Activated naive CD8-positive, alpha-beta T cell treated with anti-CD3 and anti-CD28 coated beads for 36 hours (primary cell): ENCODE measurements at places on chromosomes 6 and 20. TPM values are rescaled to one million over a fixed set of nuclear protein-coding genes. Genes with fewer than 3 reads are reported as not detected.

- H3K4me3 ChIP-seq, result no peak overlapping the region
- H3K27ac ChIP-seq, result no peak overlapping the region
- peaks cover 13% of the 10 kb centered on the region for H3K27me3 ChIP-seq
Observed at GRCh38 chr20:57040924-57041323, 225.5 kb downstream of the BMP7 start.

Gene SLC26A8
- not detected for total RNA-seq

Gene GPR6
- total RNA-seq, result not detected

- no peak for DNase-seq
- peaks cover 31% of the 10 kb centered on the region for H3K4me1 ChIP-seq
- no peak overlapping the region for H3K27ac ChIP-seq
- no peak overlapping the region for H3K4me3 ChIP-seq
- no peaks in the 10 kb centered on the region for H3K27me3 ChIP-seq
- peaks cover 34% of the 10 kb centered on the region for H3K36me3 ChIP-seq
Observed at GRCh38 chr20:37298190-37298939, 8.9 kb downstream of the MANBAL start.

DNA sequence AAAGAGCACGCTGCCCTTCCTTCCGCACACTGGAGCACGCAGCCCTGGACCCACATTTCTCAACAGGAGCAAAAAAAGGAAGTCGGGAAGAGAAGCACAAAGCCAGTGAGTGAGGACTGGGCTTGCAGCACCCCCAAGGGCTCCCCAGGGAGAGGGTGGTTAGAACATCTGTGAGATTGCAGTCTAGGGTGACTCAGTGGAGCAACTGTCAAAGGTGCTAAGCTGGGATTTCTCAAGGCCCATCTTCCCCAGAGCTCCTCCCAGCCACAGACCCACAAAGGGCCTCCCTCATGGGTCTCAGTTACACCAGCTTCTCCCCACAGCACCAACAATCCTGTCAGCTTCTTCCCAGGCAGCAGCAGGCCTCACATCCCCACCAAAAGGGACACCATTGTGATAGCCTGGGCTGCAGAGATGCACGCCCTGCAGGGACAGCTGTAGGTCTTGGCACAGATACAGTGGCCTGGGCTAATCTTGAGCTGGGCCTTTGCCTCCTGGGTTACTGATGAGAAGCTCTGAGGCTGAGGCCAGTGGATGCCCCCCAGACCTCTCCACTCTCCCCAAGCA lies 39.6 kb upstream of the CD93 start:
- no peak overlapping the region for H3K4me3 ChIP-seq
- H3K27ac ChIP-seq, result no peak overlapping the region
- no peaks in the 10 kb centered on the region for H3K36me3 ChIP-seq
- no peaks in the 10 kb centered on the region for H3K27me3 ChIP-seq

Gene IL17F
- total RNA-seq, result not detected

GRCh38 chr20:17698384-17698783 lies 1.4 kb upstream of the BANF2 start:
- H3K27me3 ChIP-seq, result peaks cover 4% of the 10 kb centered on the region
- no peak overlapping the region for H3K4me3 ChIP-seq
- no peak for DNase-seq
- H3K27ac ChIP-seq, result no peak overlapping the region

Gene MAK
- 0.68 TPM for total RNA-seq

- no peak overlapping the region for H3K4me3 ChIP-seq
- no peaks in the 10 kb centered on the region for H3K27me3 ChIP-seq
- no peak for DNase-seq
- H3K27ac ChIP-seq, result no peak overlapping the region
Observed at GRCh38 chr6:97765461-97765860, 482.4 kb upstream of the MMS22L start.

DNA sequence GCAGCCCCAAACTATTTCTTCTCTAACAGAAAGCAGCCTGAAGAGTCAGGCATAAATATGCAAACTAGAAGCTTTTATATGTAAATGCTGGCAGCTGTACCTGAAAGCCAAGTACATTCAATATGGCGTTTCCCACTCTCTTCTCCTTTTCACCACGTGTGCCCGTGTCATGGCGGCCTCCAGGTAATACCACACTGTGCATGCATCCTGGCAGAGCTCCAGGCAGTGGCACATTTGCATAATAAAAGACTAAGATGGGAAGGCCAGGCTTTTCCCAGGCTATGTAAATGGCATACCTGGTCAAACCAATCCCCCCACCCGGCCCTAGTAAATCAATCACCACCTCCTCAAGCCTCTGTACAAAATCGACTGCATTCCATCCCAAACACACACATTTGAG lies 120.6 kb downstream of the MMUT start:
- no peak for DNase-seq
- H3K27me3 ChIP-seq, result no peaks in the 10 kb centered on the region
- H3K4me3 ChIP-seq, result no peak overlapping the region
- no peaks in the 10 kb centered on the region for H3K4me1 ChIP-seq

Gene SLC17A4
- total RNA-seq, result not detected

Gene SOBP
- total RNA-seq, result 2.1 TPM

DNA sequence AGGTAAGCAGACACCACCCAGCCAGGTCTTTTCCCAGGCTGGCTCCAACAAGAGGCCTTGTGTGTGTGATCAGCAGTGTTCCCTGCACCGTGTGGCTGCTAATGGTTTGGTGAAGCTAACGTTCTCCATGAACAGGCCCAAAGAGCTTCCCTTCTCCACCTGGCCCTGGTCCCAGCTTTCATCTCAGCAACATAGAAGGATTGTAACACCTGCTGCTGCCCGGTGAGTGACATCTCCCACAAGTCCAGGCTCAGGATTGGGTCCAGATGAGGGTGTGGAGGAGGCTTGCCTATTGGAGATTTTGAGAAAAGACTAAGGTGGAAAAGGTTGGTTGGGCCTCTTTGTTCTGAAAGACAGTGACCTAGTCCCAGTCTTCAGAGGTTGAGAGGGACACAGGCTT lies 89.6 kb downstream of the TMEM242 start:
- H3K4me3 ChIP-seq, result no peak overlapping the region
- no peak for DNase-seq
- H3K27ac ChIP-seq, result no peak overlapping the region
- H3K36me3 ChIP-seq, result peaks cover 2% of the 10 kb centered on the region

- H3K4me3 ChIP-seq, result no peak overlapping the region
- peaks cover 4% of the 10 kb centered on the region for H3K4me1 ChIP-seq
- H3K36me3 ChIP-seq, result no peaks in the 10 kb centered on the region
Observed at GRCh38 chr20:31633339-31633914, 4.3 kb upstream of the COX4I2 start.
